Esophagus mucosa (tissue), 1 donor: ENCODE measurements at places on chromosomes 11 and 22. TPM values are rescaled to one million over a fixed set of nuclear protein-coding genes. Genes with fewer than 3 reads are reported as not detected.

SCN4B gene
- total RNA-seq, result 2.5 TPM

BEST1 gene
- total RNA-seq, result 0.44 TPM

GVQW3 gene
- total RNA-seq, result 0.36 TPM

VSIG2 gene
- 8.8 TPM for total RNA-seq

POU2AF2 gene
- total RNA-seq, result not detected

WNT11 gene
- total RNA-seq, result 0.08 TPM

DYNC2H1 gene
- 7.9 TPM for total RNA-seq

OR10G7 gene
- not detected for total RNA-seq

BTG4 gene
- not detected for total RNA-seq

POLD3 gene
- total RNA-seq, result 13.5 TPM

TMEM45B gene
- 106 TPM for total RNA-seq

GDPD4 gene
- not detected for total RNA-seq

SHANK3 gene
- total RNA-seq, result 5.9 TPM

TPH1 gene
- 0.08 TPM for total RNA-seq

C11orf91 gene
- total RNA-seq, result 1.1 TPM

IL18 gene
- 41.8 TPM for total RNA-seq

OVOL1 gene
- 49.0 TPM for total RNA-seq

BAIAP2L2 gene
- 4.5 TPM for total RNA-seq

LRRC74B gene
- total RNA-seq, result 0.20 TPM

TBX1 gene
- total RNA-seq, result 1.1 TPM

UPK2 gene
- total RNA-seq, result 0.32 TPM

YPEL4 gene
- total RNA-seq, result not detected

RAB3IL1 gene
- total RNA-seq, result 0.88 TPM

LYVE1 gene
- total RNA-seq, result 2.7 TPM

CHRM1 gene
- total RNA-seq, result not detected

RASSF7 gene
- total RNA-seq, result 19.6 TPM

FIBP gene
- total RNA-seq, result 42.3 TPM
